Psoas muscle (tissue), 8 donors: ENCODE measurements at places on chromosomes 11 and 22.

GRCh38 chr11:18710545-18710944 lies 12.0 kb downstream of the TMEM86A start:
- no peak for DNase-seq

DNA sequence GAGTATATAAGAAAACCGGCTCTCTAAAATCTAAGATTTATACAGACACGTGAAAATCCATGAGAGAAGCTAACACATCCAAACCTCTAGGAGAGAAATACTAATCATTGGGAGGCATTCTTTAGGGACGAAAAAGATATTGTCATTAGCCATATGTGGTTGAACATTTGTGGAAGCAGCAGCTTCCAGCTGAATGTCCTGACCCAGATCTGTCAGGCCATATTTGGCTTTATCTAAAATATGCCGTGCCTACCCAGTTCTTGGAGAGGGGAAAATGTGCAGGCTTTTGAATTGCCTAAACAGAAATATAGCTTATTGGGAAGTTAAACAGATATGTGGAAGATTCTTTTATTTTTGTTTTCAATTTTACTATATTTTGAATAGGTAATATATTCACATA lies 6.4 kb downstream of the CCDC89 start:
- DNase-seq, result no peak

GRCh38 chr22:35752006-35752862 lies 34.6 kb downstream of the APOL5 start:
- DNase-seq, result no peak

GRCh38 chr11:84866922-84867321 lies 760.2 kb downstream of the DLG2 start:
- no peak for DNase-seq

- no peak for DNase-seq
Measured at GRCh38 chr22:35369996-35370395, 10.9 kb upstream of the HMOX1 start.

DNA sequence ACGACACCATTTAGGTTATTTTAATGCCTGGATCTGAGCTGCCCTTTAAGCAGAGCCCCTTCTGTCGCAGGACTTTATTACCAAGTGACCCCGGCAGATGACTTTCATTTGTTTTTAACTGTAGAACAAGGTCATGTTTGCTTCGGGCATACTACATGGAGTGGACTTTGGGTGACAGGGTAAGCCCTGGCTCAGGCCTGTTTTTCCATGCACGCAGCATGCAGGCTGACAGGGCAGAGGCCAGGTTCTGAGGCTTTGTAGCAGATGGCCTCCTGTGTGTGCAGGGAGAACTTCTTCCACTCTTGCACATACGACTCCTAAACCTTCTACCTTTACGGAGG lies 50.5 kb downstream of the SNX19 start:
- peak; percentile 73 for DNase-seq

DNA sequence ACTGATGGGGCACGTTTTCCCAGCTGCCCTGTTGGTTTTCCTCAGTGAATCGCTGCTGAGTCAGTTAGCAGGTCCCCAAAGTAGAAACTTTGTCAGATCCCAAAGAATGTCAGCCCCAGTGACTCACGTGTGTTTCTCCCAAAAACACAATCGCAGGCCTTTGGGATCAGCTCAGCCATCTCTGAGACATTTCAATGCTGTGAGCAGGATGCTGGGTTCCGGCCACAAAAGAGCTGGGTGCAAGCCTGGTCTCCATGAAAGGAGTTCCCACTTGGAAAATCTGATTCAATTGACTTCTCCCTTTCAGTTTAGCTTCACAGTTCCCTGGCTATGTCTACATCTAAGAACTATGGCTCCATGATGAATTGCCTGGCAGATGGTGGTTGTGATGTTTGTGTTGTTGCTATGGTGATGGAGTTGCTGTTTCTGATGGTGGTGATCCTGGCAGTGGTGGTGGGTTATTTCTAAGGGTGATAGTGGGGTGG lies 28.0 kb downstream of the MYEOV start:
- DNase-seq, result no peak

DNA sequence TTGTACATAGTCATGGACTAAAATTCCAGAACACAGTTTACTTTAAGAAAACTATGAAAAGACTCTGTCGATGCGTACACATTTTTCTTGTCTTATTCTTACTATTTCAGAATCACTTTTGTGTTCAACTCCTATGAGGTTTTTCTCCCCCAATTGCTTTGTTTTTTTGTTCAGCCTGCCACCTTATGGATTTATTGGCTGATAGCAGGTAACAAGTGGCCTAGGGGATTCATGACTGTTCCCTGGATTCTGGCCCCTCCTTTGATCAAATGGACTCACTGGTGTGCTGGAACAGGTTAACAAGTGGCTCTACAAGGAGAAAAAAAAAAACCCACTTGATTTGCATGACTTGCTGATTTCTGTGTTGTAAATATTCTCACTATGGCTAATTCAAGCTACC lies 10.6 kb downstream of the MMP20 start:
- DNase-seq, result no peak

DNA sequence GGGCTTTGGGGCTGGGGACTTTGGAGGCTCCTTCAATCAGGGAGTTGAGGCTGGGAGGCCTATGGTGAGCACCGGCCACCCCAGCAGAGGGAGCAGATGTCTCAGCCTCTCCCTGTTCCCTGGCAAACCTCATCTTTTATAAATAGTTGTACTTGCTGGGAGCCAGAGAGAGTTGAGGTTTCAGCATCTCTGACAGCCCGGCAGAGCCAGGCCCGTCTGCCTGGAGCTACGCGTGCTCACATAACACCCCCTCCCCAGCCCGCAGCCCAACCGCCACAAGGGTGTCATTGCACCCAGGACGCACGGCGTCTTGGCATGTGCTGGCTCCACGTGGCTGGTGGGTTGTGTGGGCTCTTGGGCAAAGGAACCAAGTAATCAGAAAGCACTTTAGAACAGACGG lies 127.1 kb downstream of the CHST1 start:
- peak; percentile 22 for DNase-seq

GRCh38 chr11:42996421-42997307 lies 315.1 kb upstream of the API5 start:
- DNase-seq, result no peak

DNA sequence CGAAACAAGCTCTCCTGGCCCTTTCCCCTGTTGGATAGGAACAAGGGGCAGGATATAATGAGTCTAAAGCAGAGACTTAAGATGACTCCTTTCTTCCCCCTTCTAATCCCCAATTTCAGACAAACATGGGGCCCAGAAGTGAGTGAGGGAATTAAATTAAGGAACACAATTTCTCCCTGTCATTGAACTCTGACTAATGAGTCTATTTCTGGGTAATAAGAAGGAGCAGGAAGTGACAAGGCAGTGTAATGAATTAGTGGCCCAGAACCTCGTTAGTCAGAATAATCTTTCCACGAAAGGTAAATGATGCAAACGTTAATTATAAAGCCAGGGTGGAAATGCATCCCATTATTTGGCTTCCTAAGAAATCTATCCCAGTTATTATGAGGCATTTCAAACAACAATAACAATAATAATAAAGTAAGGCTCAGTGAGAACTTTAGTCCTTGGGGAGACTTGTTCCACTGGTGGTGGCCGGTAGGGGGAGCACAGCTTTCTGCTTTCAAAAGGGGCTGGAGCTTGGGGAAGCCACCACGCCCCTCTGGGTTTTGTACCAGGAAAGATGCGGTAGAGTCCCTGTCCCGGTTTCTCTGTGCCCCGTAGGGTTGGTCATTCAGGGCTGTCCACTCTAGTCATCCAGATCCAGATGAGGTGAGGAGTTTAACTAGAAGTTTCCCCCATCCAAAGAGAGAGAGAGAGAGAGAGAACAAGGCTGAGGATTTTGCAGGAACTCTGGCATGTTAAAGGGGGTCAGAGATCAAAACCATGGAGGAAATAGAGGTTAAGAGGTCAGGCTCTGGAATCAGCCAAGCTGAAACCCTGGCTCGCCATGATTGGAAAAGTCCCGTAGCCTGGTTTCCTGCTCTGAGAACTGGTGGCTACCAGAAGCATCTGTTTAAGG lies 298.3 kb downstream of the NTM start:
- peak; percentile 29 for DNase-seq

GRCh38 chr11:45320371-45320770 lies 34.2 kb upstream of the SYT13 start:
- no peak for DNase-seq

- peak; percentile 55 for DNase-seq
Measured at GRCh38 chr22:36860821-36861659, at the start of gene NCF4. TSS of gene NCF4 (plus strand) at chr22:36861006. CDS start at chr22:36861172, 166 bp downstream.

GRCh38 chr11:102287964-102288724 lies 29.1 kb upstream of the BIRC3 start:
- DNase-seq, result no peak

DNA sequence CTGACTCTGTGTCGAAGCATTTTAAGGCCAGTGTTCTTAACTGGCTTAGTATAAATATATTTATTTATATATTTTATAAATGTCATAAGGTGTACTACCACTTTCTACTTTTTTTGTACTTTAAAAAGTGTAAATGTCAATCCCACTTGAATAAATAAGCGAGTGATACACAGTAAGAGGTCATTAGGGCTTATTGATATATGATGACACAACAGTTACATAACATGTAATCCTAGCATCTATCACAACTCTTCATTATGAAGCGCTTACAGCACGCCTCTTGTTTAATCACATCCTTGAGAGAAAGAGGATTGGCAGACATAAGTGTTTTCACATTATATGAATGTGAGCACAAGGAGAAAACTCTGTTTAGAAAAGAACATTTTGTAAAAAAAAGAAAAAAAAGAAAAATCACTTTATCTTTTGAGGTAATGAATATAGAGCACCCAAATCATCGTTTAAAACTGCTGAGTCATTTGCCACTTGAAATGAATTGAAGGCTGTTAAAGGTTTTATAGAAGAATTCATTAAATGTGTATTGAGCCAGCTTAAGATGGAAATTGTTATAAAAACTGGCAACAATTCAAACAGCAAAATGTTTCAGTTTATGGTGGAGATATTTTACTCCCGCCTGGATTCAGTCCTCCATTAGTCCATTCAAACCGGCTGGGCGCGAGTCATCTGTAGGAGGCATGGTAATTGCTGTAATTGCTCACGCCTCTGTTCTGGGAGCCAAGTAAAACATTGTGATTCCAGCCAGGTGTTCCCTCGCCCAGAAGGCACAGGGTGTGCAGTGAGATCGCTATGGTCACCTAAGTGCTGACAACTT lies 627.3 kb upstream of the KIRREL3 start:
- DNase-seq, result peak; percentile 17

DNA sequence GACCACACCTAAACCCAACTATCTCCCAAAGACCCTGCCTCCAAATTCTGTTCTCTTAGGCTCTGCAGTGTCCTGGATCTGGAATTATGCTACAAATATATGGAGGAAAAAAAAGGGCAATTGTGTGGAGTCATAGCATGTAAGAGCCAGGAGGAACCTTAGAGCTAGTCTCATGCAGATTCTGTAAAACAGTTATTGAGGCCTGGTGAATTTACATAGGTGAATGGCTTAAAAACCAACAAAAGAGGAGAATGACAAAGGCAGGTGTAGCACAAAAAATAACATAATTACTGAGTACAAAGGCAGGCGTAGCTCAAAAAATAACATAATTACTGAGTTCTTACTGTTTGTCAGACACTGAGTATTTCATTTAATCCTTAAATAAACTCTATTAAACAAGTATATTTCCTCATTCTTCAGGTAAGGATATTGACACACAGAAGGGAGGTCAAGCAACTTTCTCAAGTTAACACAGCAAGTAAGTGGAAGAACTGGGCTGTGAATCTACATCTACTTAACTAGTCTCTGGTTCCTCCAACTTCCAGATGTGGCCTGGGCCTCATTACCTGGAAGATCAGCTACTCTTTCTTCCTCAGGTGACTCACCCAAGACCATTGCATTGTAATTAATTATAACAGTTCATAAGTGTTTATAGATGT lies 938.9 kb upstream of the TENM4 start:
- DNase-seq, result no peak

- DNase-seq, result no peak
Measured at GRCh38 chr11:12060385-12060985, 49.9 kb upstream of the MICAL2 start.

- no peak for DNase-seq
Measured at GRCh38 chr11:77630157-77630710, 7.4 kb downstream of the CLNS1A start.

DNA sequence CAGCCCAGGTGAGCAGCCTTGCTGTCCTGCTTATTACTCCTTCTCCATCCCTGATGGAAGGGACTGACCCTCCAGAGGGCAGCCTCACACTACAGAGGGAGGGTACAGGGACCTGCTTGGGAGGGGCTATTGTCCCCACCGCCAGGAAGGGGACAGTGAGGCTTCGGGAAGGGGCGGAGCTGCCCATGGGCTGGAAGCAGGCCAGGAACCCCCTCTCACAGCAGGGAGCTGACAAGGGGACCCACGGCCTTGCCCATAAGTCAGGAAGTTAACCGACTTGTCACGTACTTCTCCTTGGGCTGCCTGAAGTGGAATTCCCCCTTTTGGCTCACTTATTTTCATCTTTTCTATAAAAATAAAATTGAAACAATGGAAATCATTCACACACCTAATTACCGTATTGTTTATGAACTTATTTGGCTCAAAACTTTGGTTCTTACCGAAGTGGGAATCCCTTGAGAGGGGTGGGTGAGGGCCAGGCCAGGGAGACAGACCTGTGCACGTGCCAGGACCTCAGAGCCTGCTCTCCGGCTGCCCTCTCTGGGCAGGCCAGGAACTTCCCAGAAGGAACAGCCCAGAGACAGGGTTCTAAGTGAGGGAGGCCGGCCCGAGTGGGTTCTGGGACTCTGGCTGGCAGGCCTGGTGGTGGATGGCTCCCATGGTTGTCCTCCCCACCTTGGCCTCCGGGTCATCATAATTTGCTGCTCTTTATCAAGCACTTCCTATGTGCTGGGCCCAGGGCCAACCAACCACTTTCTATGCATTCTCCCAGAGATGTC lies 5.8 kb downstream of the MGAT3 start:
- DNase-seq, result no peak

- no peak for DNase-seq
Measured at GRCh38 chr11:48167380-48167779, 49.2 kb upstream of the OR4B1 start.

DNA sequence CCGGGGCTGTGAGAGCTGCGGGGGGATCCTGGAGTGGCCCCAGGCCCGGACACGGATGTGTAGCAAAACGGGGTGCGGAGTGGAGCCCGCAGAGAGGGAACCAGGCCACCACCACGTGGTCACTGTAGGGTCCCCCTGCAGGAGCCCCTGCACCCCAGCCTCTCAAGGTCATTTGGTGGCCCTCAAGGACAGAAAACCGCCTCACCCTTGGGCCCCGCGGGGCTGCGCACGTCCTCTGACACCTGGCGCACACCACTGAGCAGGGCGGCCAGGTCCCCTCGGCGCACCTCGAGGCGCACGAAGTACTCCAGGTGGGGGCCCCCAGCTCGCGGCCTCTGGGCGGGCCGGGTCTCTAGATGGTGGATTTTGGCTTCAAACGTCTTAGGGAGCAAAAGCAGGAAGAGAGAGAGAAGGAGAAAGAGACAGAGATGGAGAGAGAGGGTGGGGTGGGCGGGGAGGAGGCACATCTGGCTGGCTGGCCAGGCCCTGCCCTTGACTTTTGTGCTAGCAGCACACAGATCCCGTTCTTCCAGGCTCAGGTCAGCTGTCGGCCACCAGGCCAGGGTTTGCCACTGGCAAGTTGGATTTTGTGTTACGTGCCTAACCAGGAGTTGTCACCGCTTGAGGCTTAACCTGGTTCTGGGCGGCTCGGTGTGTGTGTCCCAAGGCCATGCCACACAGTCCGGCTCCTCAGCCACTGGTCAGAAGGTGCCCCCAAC lies 3.2 kb downstream of the TH start:
- DNase-seq, result no peak

- no peak for DNase-seq
Measured at GRCh38 chr11:15837901-15838489, 518.4 kb downstream of the SOX6 start.
